NCI-H2171 (cell line): ENCODE measurements at places on chromosomes 7 and 10.

- DNase-seq: no peak
Measured at GRCh38 chr10:75469006-75469616, 37.7 kb downstream of the LRMDA start.

GRCh38 chr7:4610768-4611467 is 71.2 kb upstream of the FOXK1 start:
- DNase-seq: no peak

DNA sequence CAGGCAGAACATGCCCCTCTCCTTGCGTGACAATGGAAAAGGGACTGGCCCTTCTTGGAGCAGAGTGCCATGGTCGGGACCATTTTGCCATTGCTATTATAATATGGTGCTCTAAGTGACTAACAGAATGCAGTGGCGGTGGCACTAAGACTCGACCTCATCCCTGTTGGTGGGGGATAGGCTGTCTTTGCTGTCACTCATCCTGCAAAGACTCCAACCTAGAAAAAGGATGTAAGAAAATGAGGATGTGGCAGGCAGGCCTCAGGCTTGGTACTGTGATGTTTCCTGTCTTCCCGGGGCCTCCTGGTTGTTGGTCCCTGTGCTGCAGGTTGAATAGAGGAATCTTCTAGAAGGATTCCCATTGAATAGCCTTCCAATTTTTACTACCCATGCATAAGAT is 18.6 kb downstream of the BLNK start:
- no peak for DNase-seq

DNA sequence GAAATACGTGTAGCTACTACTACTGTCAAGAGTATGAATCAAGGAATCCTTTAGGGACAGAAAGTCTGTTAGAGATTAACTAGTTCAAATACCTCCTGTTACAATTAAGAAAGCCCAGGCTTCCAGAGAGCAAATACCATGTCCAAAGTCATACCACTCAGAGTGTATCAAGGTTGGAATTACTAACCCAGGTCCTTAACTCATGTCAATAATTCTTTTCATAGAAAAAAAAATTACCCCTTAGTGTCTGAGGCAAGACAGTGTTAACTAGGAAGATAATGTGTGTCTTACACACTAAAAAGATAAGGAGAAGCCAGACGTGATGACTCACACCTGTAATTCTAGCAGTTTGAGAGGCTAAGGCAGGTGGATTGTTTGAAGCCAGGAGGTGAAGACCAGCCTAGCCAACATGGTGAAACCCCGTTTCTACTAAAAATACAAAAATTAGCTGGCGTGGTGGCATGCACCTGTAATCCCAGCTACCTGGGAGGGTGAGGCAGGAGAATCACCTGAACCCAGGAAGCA is 423.4 kb downstream of the SORCS1 start:
- no peak for DNase-seq

- DNase-seq: no peak
Measured at GRCh38 chr10:53331460-53331859, 558.9 kb upstream of the MBL2 start.

GRCh38 chr7:96832092-96832662 is 122.5 kb upstream of the SEM1 start:
- no peak for DNase-seq

- no peak for DNase-seq
Measured at GRCh38 chr7:6027806-6028365, 3.3 kb upstream of the ANKRD61 start.

DNA sequence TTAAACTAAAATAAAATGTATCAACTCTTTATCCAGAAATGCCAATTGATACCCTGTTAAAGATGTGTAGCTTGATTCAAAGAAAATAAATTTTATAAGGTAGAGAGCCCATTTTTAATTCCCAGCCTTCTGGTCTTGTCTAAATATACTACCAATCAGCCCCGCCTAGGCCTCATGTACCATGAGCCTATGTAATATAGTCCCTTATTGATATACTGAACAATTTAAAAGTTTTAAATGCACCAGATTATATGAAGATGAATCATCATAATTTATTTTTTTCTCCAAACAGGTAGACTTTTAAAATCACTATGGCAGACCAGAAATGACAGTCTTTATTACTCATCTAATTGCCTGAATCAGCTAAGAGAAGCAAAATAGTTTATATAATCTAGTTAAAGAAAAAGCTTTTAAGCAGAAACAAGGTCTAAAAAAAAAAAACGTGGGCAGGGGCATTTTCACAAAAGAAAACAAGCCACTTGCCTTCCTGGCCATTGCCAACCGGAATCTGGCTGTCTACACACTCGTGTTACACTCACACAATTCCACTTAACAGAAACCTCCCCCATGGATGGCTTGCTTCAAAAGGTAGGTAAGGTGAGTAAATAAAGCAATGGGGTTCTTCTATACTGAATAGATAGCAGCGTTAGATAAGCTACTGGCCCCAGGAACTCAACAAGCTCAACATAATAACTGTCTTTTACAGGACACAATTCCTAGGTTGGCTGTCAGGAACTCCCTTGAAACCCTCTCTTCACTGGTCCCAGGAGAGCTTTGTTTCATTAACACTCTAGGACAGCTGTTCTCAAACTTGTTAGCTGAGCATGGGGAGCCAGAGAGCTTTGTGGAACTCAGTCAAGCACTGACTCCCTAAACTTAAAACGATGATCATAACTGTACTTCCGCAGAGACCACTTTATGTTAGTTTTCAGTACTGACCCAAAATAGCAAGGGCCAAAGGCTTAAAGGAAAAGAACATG is 37.2 kb downstream of the RAPGEF5 start:
- DNase-seq: peak; percentile 91
